Smooth muscle cell of the umbilical artery (primary cell): ENCODE measurements at places on chromosomes 4 and X. TPM values are rescaled to one million over a fixed set of nuclear protein-coding genes. Genes with fewer than 3 reads are reported as not detected.

The GAR1 gene
- total RNA-seq = 2.1 and 4.5 TPM in 2 replicates

The UGT2B10 gene
- total RNA-seq = not detected in 2 replicates

The GUCY1A1 gene
- total RNA-seq = 0.78 and 2.1 TPM in 2 replicates

The HHIP gene
- 0.59 and 13.1 TPM in 2 replicates for total RNA-seq

The FAM241A gene
- 0.59 and 0.65 TPM in 2 replicates for total RNA-seq

The MAGEA12 gene
- not detected in 2 replicates for total RNA-seq

The ZNF185 gene
- total RNA-seq = 2.4 and 21.3 TPM in 2 replicates

The ANOS1 gene
- total RNA-seq = 29.6 and 35.9 TPM in 2 replicates

The BTC gene
- total RNA-seq = under 0.01 and 0.18 TPM in 2 replicates

The ATP6AP1 gene
- total RNA-seq = 125 and 186 TPM in 2 replicates

The MSANTD1 gene
- total RNA-seq = 0.59 and 1.0 TPM in 2 replicates
